Stimulated activated CD4-positive, alpha-beta T cell treated with anti-CD3 and anti-CD28 coated beads, Interleukin-15, amount 100 ng/mL, for 1 hour (primary cell): ENCODE measurements at places on chromosomes 7 and 10.

- DNase-seq: no peak
These were observed 69.4 kb downstream of the XPNPEP1 start for GRCh38 chr10:109853921-109854320.

- DNase-seq: no peak
These were observed 165.3 kb downstream of the TRIL start for GRCh38 chr7:28792858-28793257.

DNA sequence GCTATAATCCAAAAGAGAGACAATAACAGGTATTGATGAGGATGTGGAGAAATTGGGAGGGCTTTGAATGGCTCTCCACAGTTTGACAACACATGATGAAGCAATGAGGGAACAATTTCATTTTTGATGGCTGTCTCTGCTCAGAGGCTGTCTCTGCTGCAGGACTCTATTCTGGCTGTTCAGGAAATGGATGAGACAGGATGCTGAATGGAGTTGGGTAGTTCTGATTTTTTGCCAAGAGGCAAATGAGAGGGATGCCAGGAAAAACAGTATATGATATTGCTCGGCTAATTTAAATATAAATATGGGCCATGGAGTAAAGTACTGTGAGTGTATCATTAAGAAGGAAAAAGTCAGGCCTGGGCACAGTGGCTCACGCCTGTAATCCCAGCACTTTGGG lies 16.8 kb downstream of the APBB1IP start:
- DNase-seq: no peak

DNA sequence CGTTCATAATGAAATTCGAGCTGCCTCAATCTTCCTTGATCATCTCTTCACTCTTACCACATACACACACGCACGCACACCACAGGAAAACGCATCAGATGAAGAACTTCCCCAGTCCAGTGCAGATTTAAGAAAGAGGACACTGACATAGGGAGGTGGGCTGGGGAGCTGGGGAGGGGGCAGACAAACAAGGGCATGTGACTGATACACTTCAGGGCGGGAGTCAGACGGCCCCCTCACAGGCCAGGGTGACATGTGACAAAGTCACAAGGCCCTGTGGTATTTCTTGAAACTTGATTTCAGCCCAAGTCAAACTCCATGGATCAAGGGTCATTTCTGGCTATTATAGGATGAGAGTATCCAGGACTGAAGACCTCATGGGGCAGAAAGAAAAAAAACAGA lies 82.6 kb downstream of the KCNMA1 start:
- no peak for DNase-seq

DNA sequence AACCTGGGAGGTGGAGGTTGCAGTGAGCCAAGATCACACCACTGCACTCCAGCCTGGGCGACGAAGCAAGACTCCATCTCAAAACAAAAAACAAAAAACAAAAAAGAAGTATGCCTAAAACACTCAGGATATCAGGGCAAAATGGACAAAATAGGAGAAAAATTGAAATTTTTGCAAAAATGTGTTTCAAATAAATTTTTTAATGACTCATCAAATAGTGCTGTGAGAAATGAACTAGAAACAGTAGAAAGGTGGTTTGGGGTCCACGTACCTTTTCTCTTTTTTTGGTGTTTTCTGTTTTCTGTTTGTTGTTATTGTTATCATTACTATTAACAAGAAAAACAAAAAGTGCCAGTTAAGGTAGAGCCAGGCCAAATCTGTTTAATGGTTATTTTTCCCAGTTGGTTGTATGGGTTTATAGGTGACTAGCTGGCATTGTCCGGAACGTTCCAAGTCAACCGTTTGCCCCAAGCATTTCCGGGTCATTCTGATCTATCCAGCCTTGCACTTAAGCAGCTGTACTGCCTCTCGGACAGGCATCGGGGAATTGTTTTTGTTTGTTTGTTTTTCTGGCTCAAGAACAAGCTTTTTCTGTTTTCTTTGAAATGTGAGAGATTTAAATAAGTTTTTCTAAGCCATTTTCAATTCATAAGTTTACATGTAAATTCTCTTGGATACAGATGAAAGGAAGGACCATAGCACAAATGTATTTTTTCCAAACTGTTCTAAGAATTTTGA lies 157.0 kb upstream of the NEBL start:
- DNase-seq: no peak

- DNase-seq: no peak
These were observed 714 bp upstream of the KCND2 start for GRCh38 chr7:120272261-120272660.

DNA sequence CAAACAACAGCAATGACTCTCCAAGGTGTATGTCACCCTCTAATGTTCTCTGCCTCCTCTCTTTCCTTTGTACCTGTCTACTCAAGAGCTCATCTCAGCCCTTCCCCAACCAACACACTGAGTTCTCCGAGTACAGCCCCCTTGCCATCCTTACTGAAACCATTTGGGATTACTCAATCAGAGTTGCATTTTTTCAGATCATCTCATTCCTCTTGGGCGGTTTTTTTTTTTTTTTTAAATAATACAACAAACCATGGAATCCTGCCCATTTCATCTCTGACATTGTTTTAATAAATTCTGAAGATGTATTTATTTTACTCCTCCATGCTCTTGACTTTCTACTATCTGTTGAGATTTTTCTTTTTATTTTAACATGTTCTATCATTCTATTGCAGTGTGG lies 4.2 kb upstream of the CREB3L2 start:
- DNase-seq: no peak

- DNase-seq: no peak
These were observed 497.5 kb upstream of the KLF6 start for GRCh38 chr10:4282496-4282895.

DNA sequence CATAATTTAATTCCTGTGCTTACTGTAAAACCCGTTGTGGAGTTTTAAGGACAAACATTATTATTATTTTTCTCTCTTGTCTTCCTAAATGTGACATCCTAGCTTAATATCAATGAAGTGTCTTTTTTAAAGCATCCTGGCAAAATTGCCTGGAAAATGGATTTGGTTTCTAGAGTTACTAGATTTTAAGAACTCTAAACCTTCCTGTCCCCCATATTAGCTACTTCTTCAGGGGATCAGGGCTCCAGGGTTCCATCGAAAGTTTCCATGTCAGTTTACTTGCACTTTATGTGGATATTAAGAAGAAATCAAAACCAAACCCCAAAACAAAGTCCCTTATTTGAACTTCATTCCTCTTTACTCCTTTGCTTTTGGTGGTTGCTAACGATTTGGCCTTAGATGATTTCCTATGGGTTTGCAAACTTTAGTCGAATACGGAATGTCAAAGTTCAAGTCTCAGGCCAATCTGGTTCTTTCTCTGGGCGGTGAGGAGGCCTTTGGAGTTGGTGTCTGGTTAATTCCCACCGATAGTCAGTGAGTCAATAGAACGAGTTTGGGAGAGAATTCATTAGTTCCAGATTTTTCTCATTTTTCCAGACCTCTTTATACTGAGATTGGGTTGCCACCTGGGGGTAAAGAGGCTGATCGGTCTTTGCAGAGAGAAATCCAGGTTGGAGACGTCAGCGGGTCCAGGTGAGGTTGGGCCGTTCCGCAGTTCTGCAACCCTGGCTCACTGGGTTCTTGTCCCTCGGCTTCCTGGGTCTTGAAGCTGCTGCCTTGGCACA lies 1.1 kb downstream of the CUX1 start:
- no peak for DNase-seq

DNA sequence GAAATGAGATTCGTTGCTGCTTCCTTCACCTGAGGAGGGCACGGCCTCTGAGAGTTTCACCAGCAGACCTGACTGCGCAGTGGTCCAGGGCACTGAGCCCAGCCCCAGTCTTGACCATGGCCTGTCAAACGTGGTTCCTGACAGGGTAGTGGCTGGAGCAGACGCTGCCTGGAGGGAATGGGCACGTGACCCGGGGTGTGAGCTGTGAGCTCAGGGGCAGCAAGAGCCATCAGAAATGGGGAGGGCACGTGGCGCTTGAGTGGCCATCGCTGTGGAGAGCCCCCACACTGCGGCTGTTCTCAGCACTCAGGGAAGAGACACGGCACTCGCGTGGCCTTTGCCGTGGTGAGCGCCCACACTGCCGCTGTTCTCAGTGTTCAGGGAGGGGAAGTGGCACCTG lies 12.0 kb downstream of the FAM20C start:
- DNase-seq: no peak

GRCh38 chr7:129851809-129852208 lies 101.0 kb downstream of the UBE2H start:
- DNase-seq: no peak

DNA sequence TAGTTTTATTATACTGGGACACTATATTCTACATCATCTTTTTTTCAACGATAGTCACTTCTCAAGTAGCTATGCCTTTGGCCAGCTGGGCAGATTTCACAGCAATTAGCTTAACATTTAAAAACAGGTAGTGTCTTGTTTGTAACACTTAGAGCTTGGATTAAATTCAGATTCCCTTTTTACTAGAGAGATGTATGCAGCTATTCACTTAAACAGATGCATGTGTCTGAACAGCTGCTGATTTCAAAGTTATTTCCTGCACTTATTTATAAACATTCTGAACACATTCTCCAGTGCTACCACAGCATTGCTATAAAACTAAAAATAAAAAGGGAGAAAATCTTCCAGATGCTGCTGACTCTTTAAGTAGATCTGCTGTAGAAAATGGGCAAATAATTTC lies 637.2 kb downstream of the POM121L12 start:
- no peak for DNase-seq

- no peak for DNase-seq
These were observed 18.3 kb downstream of the CLCN1 start for GRCh38 chr7:143334244-143334643.

DNA sequence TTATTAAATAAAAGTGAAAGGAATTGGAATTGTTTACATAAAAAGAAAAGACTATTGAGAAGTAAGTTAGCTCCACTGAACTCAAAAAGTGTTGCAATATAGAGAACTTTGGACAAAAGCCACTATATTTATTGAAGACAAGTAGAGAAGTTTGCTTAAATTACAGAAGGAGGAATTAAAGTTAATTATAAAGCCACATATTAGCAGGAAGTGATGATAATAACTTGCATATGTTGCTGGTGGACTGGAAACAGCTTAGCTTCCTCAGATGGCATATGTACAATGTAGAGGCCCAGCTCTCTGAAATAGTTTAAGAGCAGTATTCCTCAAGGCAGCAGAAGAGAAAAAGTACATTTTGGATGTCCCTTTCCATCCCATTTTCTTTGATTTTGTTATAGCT lies 400.7 kb downstream of the GATA3 start:
- DNase-seq: no peak

DNA sequence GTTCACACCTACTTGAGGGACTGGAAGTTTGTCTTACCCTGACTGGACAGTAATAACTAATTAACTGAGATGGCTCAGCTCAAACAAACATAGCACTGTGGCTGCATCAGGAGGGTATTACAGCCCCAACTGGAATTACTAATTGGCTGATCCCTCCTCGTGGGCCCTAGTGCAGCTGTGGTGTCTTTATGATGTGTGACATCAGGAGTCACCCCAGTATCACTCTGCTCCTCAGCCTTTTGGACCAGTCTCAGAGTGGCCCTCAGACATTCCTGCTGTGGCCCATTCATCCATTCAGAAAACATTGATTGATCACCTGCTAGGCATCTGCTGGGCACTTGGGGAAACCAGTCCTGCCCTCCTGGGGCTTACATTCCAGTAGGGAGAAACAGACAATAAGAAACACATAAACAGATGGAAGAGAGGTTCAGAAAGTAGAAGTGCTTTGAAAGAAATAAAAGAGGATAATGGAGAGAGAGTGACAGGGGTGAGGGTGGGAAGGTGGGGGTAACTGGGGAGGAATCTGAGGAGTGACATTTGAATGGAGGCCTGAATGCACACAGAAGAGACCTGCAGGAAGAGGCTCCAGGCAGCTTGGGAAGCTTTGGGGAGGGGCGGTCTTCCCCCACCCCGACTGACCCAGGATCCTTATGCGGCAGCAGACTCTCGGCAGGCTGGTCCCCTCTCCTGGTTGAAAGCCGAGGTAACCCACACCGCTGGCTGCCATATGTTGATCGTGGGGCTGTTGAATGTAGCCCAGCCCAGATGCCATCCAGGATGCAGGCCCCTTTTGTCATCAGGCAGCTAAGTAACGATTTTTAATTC lies 113.1 kb downstream of the C10orf105 start:
- DNase-seq: no peak
